ENCODE measurements at places on chromosomes 4 and X. TPM values are rescaled to one million over a fixed set of nuclear protein-coding genes. Genes with fewer than 3 reads are reported as not detected.

- no peaks in the 10 kb centered on the region for H3K27me3 ChIP-seq
- no peak overlapping the region for H3K4me3 ChIP-seq
- no peaks in the 10 kb centered on the region for H3K4me1 ChIP-seq
- no peak for DNase-seq
Measured at GRCh38 chr4:22456291-22456690, 59.6 kb downstream of the ADGRA3 start.

- H3K27ac ChIP-seq = no peak overlapping the region
- no peak for DNase-seq
- H3K36me3 ChIP-seq = no peaks in the 10 kb centered on the region
- H3K4me3 ChIP-seq = no peak overlapping the region
- H3K27me3 ChIP-seq = no peaks in the 10 kb centered on the region
- H3K4me1 ChIP-seq = no peaks in the 10 kb centered on the region
Measured at GRCh38 chr4:65917486-65917885, 247.2 kb upstream of the EPHA5 start.

GRCh38 chr4:181606300-181606699, 636.9 kb upstream of the TENM3 start:
- no peaks in the 10 kb centered on the region for H3K4me1 ChIP-seq
- H3K36me3 ChIP-seq = no peaks in the 10 kb centered on the region
- no peak overlapping the region for H3K27ac ChIP-seq
- H3K4me3 ChIP-seq = no peak overlapping the region

DNA sequence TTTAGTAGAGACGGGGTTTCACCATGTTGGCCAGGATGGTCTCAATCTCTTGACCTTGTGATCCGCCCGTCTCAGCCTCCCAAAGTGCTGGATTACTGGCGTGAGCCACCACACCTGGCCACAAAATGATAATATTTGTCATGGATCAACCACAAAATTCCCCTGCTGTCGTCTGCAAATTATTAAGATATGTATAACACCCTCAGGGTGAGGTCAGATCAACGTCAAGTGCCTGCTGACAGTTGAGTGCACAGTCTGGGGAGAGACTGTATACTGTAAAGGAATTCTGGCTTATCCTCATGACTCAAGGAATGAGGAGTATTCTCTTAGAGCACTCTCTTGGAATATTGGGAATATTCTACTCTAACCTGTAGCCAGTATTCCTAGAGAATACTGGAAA, 11.2 kb downstream of the EPGN start:
- H3K36me3 ChIP-seq = no peaks in the 10 kb centered on the region
- no peaks in the 10 kb centered on the region for H3K27me3 ChIP-seq
- H3K4me1 ChIP-seq = no peaks in the 10 kb centered on the region
- no peak overlapping the region for H3K27ac ChIP-seq
- DNase-seq = no peak
- H3K4me3 ChIP-seq = no peak overlapping the region

- H3K27ac ChIP-seq = peak overlapping the region; percentile 94
- H3K27me3 ChIP-seq = no peaks in the 10 kb centered on the region
- DNase-seq = no peak
- H3K4me1 ChIP-seq = no peaks in the 10 kb centered on the region
- H3K36me3 ChIP-seq = no peaks in the 10 kb centered on the region
Measured at GRCh38 chr4:99402765-99403164, 32.4 kb downstream of the ADH7 start.

DNA sequence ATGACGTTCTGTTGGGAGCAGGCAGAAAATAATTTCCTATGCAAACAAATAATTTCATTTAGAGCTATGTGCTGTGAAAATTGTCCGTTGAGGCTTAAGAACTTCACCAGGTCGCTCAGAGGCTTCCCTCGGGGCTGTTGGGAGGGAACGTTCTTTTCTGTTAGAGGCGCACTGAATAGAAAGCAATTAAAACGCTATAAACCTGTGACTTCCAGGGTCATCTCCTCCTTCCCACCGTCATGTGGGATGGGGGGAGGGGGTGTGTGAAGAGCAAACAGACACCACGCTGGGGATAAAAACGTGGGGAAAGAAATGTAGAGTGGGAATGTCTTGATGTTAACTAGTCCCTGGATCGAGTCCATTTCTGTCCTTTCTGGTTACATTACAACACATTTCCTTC, 35.2 kb upstream of the ZNF518B start:
- H3K27ac ChIP-seq = no peak overlapping the region
- H3K36me3 ChIP-seq = no peaks in the 10 kb centered on the region

DNA sequence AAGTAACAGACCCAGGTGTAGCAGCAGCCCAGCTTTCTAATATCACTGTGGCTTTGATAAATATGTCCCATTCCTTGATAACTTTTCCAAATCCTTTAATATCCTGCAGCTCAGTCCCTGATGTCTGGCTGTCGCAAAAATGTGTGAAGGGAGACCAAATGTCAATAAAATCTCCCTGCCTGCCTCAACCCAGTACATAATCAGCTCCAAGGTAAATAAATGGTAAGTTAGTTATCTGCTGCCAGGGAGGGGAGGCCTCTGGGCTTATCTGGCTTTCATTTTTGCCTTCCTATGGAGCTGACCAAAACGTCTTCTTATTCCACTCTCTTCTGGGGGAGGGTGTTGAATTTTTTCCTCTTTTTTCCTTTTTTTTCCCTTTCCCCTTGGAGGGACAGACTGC, 630.6 kb downstream of the MID1IP1 start:
- H3K36me3 ChIP-seq = no peaks in the 10 kb centered on the region
- DNase-seq = no peak
- no peaks in the 10 kb centered on the region for H3K27me3 ChIP-seq
- no peak overlapping the region for H3K27ac ChIP-seq
- no peak overlapping the region for H3K4me3 ChIP-seq

- H3K4me1 ChIP-seq = no peaks in the 10 kb centered on the region
- no peak overlapping the region for H3K27ac ChIP-seq
- no peak for DNase-seq
- H3K27me3 ChIP-seq = no peaks in the 10 kb centered on the region
Measured at GRCh38 chr4:31984872-31985271, 1264.7 kb downstream of the PCDH7 start.

DNA sequence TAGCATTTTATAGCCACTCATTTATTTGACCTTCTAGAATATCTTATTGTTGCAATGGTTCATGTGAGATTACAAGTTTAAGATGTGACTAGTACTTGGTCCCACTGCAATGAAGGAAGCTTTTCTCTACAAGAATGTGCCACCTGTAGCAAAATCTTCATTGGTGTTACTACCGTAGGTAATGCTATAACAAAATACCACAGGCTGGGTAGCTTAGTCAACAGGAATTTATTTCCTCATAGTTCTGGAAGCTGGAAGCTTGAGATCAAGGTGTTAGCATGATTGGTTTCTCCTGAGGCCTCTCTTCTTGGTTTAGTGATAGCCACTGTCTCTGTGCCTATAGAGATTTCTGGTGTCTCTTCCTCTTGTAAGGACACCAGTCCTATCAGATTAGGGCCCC, 441.0 kb downstream of the GPM6A start:
- H3K36me3 ChIP-seq = no peaks in the 10 kb centered on the region
- H3K27ac ChIP-seq = no peak overlapping the region
- no peak overlapping the region for H3K4me3 ChIP-seq
- no peak for DNase-seq
- H3K4me1 ChIP-seq = no peaks in the 10 kb centered on the region
- H3K27me3 ChIP-seq = no peaks in the 10 kb centered on the region

GRCh38 chr4:1496116-1496642, 89.9 kb upstream of the NKX1-1 start:
- no peaks in the 10 kb centered on the region for H3K4me1 ChIP-seq
- no peak for DNase-seq
- H3K4me3 ChIP-seq = no peak overlapping the region
- no peak overlapping the region for H3K27ac ChIP-seq
- H3K27me3 ChIP-seq = no peaks in the 10 kb centered on the region

DNA sequence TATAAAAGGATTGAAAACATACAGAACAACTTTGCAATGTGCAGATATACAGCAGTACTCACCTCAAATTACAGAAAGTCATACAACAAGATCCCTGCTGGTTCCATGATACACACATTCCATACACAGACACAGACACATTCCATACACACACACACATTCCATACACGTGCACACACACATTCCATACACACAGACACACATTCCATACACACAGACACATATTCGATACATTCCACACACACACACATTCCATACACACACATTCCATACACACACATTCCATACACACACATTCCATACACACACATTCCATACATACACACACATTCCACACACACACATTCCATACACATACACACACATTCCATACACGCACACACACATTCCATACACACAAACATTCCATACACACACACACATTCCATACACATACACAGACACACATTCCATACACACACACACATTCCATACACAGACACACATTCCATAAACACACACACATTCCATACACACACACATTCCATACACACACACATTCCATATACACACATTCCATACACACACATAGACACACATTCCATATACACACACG, 13.7 kb downstream of the LINC00632 start:
- no peak overlapping the region for H3K27ac ChIP-seq
- H3K4me1 ChIP-seq = no peaks in the 10 kb centered on the region
- no peak overlapping the region for H3K4me3 ChIP-seq
- no peaks in the 10 kb centered on the region for H3K27me3 ChIP-seq

GRCh38 chr4:8868321-8869001, 3.2 kb downstream of the HMX1 start:
- H3K4me1 ChIP-seq = no peaks in the 10 kb centered on the region
- no peak overlapping the region for H3K4me3 ChIP-seq
- H3K36me3 ChIP-seq = no peaks in the 10 kb centered on the region
- peaks cover 17% of the 10 kb centered on the region for H3K27me3 ChIP-seq

DNA sequence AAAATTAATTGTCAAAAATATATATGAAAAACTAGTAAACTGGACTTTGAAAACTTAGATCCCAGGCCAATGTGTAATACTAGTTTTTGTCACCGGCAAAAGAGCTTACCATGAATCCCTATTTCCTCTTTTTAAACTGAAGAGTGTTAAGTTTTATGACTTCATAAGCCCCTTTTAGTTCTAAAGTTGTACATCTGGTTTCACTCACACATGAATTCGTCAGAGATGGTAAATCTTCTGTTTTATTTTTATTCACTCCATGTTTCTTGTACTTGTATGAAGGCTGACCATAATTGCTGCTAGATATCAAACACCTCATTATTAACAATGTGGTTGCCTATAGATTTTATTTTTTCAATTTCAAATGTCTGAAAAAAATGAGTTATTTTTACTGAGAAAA, 827.9 kb downstream of the PCDH7 start:
- no peaks in the 10 kb centered on the region for H3K36me3 ChIP-seq
- H3K4me3 ChIP-seq = no peak overlapping the region
- no peaks in the 10 kb centered on the region for H3K4me1 ChIP-seq
- DNase-seq = no peak
- H3K27me3 ChIP-seq = no peaks in the 10 kb centered on the region
- H3K27ac ChIP-seq = no peak overlapping the region

DNA sequence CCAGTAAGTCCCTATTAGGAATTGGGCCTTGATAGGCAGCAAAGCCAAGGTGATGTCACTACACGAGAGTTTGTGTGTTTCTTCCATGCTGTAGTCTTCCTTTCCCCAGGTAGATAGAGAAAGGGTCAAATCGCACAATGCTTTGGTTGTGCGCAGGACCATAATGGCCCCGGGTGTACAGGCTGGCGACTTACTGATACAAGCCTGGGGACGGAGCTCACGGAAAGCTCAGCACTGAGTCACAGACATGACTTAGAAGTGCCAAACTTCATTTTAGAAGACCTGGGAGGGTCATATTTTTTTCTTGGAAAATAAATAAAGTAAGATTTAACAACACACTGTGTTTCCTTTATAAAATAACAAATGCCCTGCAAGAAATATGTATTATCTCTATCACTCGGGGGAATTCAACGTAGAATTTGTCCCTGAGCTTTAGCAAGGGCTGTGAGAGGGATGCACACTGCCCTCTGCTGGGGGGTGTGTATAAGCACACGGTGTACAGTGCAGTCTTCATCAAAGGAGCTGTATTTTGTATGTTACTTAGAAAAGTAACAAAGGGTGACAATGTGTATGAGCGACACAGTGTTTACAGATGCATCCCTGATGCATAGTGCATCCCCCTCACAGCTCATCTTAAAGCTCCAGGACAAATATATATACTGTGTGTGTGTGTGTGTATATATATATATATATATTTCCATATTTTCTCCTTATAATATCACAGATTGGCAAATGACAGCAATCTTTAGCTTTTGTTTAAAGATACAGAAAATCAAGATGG, 254.5 kb upstream of the VEGFC start:
- no peak overlapping the region for H3K4me3 ChIP-seq
- H3K27me3 ChIP-seq = peaks cover 5% of the 10 kb centered on the region
- peak; percentile 56 for DNase-seq
- no peaks in the 10 kb centered on the region for H3K4me1 ChIP-seq
- no peaks in the 10 kb centered on the region for H3K36me3 ChIP-seq

DNA sequence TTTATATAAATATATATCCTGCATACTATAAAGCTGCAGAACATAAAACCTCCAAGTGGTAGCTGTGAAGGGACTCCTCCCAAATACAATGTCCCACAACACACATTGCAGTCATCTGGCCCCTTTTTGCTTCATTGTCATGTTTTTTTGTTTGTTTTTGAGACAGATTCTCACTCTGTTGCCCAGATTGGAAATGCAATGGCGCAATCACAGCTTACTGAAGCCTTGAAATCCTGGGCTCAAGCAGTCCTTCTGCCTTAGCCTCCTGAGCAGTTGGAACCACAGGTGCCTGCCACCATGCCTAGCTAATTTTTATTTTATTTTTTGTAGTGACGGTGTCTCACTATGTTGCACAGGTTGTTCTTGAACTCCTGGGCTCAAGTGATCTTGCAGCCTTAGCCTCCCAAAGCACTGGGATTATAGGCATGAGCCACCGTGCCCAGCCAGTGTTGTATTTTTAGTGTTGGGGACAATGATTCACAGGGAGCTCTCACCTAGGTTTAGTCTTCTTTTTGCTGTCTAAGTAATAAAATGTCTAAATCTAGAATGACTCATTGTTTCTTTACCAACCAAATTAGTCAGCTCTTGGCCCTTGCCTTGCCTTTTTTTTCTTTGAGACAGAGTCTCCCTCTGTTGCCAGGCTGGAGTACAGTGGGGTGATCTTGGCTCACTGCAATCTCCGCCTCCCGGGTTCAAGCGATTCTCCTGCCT, 24.0 kb upstream of the XIAP start:
- no peaks in the 10 kb centered on the region for H3K36me3 ChIP-seq
- H3K27me3 ChIP-seq = no peaks in the 10 kb centered on the region
- no peak for DNase-seq
- H3K4me1 ChIP-seq = no peaks in the 10 kb centered on the region
- no peak overlapping the region for H3K4me3 ChIP-seq
- H3K27ac ChIP-seq = no peak overlapping the region

The TRIM75 gene
- not detected for total RNA-seq

The RBM46 gene
- total RNA-seq = not detected

The ADH7 gene
- total RNA-seq = 0.42 TPM

The GPC3 gene
- total RNA-seq = 0.31 TPM

The CENPVL3 gene
- total RNA-seq = not detected

The LRCH2 gene
- total RNA-seq = 0.16 TPM

The FRMD7 gene
- not detected for total RNA-seq

The CCNQ gene
- total RNA-seq = 14.0 TPM

The PCSK1N gene
- total RNA-seq = not detected

The ALB gene
- 70,855 TPM for total RNA-seq

Data from right lobe of liver (tissue), 6 donors.